ENCODE measurements at places on chromosomes 6 and 20.

DNA sequence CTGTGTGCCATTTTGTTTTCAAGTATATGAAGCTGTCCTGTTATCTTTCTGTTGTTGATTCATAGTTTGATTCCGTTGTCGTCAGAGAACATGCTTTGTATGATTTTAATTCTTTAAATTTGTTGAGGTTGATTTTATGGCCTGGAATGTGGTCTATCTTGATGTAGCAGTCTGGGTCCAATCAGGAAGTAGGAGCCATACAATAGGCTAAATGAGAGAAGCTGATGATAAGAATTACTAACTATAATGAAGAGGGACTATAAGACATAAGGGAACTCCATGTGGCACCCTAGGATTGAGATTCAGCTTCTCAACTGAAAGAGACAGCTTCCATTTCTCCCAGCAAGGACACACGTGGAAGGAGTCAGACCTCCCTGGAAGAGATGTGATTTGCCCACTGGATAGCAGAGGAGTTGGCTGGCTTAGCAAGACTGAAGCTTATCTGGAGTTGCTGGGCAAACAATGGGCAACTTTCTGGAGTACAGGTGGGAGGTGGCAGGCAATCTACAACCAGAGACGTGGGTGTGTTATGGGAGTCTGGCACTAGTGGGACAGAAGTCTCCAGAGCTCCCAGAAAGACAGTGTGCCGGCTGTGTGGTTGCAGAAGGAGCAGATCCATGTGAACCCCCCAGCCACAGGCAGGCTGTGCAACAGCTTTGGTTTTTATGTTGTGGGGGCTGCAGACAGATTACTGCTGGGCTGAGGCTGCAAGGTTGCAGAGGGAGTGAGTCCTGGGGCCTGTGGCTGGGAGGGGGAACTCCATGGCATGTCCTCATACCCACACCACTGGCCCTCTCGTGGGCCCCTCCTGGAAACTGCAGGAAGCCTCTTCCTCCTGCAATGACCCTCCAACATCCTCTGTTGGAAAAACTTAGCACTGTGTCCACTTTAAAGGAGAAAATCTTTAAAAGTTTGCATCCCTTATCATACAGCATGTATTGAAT lies 7.1 kb downstream of the ZNF831 start:
- no peak for DNase-seq

DNA sequence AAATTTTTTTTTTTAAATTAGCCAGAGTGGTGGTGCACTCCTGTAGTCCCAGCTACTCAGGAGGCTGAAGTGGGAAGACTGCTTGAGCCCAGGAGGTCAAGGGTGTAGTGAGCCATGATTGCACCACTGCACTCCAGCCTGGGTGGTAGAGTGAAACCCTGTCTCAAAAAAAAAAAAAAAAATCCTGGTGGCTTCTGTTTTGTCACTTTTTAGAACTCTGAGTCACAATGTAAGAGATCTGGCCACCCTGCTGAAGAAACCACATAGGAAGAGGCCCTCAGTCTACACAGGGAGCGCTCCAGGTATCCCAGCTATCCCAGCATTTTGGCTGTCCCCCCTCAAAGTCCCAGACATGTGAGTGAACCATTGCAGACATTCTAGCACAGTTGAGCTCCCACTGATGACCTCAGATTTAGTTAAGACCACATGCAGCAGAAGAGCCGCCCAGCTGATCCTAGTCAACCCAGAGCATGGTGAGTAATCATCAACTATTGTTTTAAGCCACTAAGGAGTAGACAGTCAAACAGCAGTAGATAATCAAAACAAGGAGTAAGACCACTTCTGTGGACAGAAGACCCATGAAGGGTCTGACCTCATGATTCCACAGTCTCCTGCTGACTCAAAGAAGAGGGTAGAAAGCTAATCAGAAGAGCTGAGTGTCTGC lies 12.7 kb upstream of the ARFGEF2 start:
- DNase-seq = no peak

DNA sequence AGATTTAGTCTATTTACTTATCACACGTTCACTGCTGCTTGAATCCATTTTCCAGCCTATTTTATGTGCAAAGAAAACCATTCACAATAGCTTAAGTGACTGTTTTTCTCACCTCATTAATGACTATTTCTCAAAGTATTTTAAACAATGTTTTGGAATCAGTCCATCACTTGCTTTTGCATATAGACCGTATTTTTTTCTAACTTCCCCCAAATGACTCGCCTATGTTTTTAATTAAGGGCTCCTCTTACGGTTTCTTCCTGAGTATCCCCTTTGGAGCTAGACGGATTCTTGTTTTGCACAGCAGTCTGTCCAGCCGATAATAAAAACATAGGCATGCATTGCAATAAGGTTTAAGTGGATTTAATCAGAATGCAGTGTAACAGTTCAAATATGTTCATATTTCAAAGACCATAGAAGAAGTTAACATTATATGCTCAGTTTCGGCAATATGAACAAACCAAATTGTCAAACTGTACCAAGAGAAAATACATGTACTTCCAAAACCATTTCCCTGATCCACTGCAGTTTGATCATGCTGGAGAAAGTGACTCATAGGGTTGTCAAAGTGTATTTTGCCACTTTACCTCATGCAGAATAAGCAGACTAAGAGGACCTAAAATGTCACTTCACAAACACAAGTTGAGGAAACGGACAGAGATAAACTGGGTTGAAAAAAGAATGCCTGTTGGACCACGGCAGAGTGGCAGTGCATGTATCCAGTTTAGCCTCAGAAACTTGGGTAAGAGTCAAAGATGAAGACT lies 66.4 kb downstream of the HMGN3 start:
- DNase-seq = no peak

GRCh38 chr6:111487661-111488060 lies 4.6 kb upstream of the REV3L start:
- DNase-seq = no peak
